ENCODE measurements at places on chromosomes 2 and 18.
A peak's percentile ranks its signal among the peaks of the same experiment; 100 is the strongest.

- DNase-seq: no peak
Measured at GRCh38 chr2:65495251-65495877, 63.0 kb upstream of the SPRED2 start.

- no peak for DNase-seq
Measured at GRCh38 chr2:190069936-190070696, 7.6 kb upstream of the MSTN start.

GRCh38 chr2:181077128-181077709, 96.8 kb downstream of the UBE2E3 start:
- no peak for DNase-seq

DNA sequence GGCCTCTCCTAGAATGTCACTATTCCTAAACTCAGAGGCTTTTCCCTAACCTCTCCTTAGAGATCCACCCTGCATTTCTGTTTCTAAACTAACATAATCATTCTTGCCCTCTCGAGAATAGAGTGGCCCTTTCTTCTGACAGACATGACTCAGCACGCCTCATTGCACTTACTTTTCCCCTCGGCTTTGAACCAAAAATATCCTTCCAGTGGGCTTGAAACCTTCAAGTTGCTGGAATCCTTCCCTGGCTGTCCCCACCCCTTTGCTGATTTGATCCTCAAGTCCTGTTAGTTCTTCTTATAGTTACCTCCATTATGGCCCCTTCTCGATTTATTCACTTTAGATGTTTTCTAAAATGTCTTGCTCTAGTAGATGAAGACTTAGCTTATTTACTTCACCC, 158.0 kb downstream of the LTBP1 start:
- no peak for DNase-seq

DNA sequence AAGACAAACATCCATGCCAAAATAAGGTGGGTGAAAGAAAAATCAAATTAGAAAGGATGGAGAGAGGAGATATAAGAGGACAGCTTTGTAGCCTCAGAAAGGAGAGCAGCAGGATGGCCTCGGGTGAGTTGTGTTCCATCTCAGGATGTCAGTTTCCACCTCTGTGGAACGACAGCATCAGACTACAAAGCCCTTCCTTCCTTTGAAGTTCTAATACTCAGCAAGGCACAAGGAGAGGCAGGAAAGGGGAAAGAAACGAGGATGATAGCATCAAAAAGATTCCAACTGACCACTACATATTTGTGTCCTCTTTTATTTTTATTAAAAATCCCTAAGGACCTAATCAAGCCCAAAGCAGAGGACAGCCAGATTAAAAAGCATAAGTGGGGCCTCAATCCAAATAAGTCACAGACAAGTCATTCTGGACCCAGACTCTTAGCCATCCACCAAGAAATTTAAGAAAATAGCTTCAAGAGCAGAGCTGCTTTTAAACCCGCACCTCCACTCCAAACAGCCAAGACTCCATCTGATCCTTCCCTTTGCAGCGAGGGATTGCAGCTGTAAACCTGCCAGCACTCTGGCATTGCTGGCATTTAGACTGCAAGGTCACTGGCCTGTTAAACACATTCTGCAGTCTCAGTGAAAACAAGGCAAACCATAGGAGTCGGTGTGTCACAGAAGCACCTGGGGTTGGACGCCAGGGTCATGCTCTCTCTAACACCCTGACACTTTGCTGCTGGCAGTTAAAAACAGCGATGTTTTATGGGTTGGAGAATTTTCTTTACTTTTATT, 314.5 kb upstream of the CHAC2 start:
- DNase-seq: no peak

GRCh38 chr18:34886177-34886576, 155.0 kb upstream of the MAPRE2 start:
- DNase-seq: no peak

DNA sequence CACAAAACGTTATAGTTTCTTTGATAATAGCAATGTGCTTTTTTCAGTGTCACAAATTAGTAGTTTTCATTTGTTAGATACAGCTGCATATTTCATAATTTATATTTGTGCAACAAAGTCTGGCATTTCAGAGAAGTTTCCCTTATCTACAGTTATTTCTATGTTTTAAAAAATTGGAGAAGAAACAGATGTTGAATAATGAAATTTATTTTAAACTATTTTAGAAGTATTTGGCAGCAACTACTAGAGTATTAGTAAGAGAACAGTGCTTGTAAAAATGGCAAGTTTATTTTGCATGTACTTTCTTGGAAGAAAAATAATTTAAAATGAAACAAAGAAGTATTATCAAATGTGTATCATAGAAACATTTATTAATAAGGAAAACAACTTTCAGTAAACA, 68.6 kb upstream of the COL5A2 start:
- no peak for DNase-seq

DNA sequence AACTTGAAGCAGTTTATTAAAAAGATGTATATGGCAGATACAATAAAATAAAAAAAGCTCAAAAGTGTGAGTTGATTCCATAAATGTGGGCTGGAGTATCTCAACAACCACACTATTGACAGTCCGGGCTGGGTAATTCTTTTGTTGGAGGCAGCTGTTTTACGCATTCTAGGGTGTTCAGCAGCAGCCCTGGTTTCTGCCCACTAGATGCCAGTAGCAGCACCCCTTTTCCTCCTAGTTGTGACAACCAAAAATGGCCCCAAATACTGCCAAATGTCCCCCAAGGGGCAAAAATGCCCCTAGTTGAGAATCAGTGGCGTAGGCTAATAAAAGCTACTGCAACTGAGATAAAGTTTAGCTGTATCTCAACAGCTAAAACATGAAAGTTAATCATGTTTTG, 44.8 kb downstream of the CHMP3 start:
- DNase-seq: no peak

GRCh38 chr2:48901416-48901815, 145.9 kb upstream of the LHCGR start:
- no peak for DNase-seq

GRCh38 chr2:55160422-55160821, 71.7 kb downstream of the CLHC1 start:
- DNase-seq: no peak

DNA sequence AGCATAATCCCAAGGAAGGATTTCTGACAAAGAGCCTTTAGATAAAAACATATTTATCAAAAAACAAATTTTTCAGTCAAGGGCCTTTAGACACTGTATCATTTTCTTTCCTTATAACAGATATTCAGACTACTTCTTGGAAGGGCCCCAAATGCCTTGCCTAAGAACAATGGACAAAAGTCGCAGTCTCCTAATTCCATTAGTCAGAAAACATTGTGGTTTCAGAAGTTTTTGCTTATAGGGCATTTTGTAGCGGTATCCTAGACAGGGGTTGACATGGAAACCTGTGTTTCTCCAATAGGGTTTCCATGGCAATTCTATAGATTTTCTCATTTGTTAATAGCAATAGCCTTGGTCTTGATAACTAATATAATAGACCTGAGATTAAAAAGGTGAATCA, 36.7 kb upstream of the AGPS start:
- DNase-seq: no peak

- DNase-seq: no peak
Measured at GRCh38 chr2:177129610-177130009, 83.0 kb upstream of the HNRNPA3 start.

GRCh38 chr2:11832531-11832930, 86.1 kb downstream of the LPIN1 start:
- DNase-seq: no peak

DNA sequence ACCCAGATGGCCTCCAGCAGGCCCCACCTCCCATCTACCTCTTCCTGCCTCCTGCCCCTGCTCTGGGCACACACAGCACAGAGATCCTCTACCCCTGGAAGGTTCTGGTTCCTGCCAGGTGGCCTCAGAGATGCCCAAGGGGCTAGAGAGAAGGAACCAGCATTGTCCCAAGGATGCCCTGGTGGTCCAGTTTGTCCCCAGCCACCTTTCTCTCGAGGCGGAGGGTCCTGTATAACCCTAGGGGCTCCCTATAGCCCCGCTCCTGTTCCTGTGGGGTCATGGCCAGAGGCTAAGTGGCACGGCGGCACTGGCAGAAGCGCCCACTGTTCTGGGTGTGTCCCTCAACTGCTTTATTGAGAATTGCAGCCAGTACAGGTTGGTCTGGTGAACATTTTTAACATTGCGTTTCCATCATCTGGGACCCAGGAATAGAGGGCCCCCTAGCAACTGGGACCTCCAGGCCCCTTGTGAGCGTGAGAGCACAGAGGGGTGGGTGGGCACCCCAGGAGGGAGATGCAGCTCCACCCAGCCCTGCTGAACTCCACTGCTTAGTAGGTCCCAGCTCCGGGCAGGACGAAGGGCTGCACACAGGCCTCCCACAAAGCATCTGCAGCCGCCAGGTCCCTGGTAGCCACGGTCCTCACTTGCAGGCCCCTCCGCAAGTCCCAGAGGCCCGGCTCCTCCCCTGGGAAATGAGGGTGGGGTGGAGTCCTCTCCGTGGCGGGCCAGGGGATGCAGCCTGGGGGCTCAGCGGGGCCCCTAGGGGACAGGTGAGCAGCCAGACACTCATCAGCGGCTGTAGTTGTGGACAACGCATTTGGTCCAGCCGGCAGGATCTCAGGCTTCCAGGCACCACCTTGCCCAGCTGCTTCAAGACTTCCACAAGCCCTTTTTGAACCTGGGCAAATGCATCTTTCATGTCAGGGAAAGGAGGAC, 33.1 kb downstream of the GPC1 start:
- peak; percentile 45 for DNase-seq

DNA sequence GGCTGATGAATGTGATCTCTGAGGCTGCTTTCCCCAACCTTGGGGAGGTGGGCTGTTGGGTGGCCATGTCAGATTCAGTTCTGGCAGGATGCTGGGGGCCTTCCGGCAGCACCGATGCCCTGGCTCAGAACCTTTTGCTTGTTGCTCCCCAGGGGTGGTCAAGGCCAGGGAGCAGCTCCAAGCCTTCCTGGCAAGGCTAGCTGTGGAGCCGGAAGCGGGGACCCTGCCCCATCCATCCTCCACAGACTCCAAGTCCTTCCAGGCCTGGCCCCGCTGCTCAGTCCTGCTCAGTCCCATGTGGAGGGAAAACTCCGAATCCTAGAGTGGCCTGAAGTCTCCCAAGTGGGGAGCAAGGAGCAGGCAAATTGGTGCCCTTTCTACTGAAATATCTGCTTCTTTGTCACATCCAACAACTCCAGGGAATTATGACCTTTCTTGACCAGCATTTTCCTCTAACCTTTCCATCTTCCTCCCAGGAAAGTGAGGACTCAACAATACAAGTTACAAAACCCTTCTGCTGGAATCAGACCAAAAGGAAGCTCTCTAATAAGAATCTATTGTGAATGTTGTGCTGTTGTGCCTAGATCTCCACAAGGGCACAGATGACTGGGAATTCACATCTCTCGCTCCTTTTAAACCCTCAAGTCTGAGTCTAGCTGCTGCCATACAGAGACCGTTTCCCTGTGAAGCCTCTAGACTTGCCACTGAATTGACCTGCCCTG, 134.0 kb downstream of the MCFD2 start:
- no peak for DNase-seq

- no peak for DNase-seq
Measured at GRCh38 chr18:76364282-76365259, 130.5 kb downstream of the ZNF516 start.

GRCh38 chr2:55839182-55839819, 84.3 kb downstream of the EFEMP1 start:
- DNase-seq: no peak

DNA sequence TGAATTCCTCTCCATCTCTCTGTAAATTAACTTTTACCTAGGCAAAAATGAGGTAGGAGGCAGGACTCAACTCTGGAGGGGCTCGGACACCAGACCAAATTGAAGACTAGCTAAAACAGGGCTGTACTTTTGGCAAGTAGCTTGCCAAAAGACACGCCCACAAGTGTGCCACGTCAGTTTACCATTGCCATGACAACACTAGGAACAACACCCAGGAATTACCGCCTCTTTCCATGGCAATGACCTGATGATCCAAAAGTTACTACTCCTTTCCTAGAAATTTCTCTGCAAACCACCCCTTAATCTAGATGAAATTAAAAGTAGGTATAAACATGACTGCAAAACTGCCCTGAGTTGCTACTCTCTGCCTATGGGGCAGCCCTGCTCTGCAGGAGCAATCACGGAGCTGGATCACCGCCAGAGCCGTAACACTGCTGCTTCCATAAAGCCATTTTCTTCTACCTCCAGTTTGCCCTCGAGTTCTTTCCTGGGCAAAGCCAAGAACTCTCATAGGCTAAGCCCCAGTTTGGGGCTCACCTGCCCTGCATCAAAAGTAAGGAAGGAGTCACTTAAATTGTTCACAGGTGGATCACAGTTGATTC, 66.0 kb upstream of the FAM136A start:
- no peak for DNase-seq

DNA sequence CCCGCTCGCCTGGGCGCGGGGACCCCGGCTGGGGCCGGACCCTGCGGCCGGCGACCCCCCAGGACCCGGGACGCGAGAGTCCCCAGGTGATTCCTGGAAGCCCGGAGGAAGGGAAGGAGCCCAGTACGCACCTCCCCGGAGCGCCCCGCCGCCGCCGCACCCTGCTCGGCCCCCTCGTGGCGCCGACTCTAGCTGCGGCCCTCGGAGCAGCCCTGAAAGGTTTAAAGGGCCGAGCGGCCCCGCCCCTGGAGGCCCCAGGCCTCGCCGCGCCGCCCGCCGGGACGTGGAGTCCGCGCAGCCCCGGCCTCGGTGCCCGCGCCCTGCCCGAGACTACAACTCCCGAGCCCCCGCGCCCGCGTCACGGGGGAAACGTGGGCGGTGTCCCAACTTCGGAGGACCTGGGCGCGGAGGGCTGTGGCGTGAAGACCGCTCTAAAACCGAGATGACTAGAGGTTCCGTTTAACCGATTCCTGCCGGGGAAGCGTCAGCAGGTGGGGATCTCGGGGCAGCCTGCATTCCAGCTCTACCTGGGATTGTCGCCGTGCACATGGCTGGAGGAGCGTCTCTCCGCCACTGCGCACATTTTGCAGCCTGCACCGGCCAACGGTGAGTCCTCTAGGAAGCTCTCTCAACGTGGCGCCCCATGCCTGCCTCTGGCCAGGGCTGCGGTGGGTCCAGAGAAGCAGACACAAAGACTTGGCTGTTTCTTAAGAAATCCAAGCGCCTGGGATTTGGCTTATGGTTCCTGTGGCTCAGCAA, at the start of gene TMEM150A:
Gene TMEM150A, minus strand, starts transcription at position 223 of the 759 bp plus-strand sequence. CDS start 750 bp downstream, outside the sequence.
- DNase-seq: peak; percentile 93

DNA sequence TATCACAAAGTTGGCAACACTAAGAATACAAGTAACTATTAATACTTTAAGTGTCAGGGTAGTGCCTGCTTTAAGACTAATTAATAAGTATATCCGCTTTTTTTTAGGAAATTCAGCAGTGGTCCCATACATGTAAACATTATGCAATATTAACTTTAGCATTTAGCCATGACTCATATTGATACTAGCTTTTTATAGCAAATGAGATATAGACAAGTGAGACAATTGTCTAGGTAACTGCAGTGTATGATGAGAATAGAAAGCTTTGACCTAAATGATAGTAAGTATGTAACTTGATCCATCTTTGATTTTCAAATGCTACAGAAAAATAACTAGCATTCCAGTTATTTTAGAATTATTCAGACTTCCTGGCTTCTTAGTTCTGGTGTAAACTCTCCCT, 27.4 kb upstream of the VRK2 start:
- DNase-seq: no peak

DNA sequence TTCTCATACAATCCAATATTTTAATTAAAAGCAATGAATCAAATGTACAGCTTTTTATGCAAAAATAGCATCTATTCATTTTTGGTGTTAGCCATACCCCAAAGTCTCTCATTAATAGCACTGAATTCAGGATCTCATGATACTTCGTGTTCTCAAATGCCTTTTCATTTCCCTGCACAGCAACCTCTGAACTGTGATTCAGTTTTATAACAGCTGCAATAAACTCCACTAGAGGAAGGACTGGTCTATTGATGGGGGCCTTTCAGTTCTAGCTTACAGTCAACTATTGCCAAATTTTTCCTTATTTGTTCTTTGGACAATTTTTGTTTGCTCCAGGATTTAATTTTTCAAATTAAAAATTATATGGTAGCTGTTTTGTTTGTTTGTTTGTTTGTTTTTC, 4.8 kb upstream of the TMEM87B start:
- no peak for DNase-seq
